CD4-positive, alpha-beta T cell (primary cell): ENCODE measurements at places on chromosomes 7 and 10.

DNA sequence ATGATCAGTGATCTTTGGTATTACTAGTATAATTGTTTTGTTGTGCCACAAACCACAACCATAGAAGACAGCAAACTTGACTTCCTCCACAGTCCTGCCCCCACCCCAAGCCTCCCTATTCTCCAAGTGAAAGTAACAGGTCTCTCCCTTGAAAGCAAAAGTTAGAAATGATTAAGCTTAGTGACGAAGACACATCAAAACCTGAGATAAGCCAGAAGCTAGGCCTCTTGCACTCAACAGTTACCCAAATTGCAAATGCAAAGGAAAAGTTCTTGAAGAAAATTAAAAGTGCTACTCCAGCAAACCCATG, 7.5 kb downstream of the SAR1A start:
- no peak for DNase-seq

DNA sequence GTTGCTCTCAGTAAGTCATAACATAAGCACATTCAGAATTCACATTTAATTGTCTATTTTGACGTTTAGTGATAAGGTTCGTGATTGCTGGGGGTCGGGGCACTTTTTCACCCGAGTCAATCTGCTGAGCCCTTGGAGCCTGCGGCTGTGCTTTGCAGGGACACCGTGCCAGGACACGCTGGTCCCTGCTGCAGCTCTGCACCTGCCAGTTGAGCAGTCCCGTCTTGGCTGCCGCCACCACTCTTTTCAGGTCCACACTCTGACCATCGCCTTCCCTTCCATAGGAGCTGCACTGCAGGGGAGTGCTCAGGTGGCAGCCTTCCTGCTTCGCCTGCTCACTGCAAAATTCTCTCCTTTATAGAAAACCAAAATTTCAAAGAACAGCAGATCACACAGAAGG, 36.4 kb downstream of the CUL1 start:
- DNase-seq, result no peak

GRCh38 chr10:47423476-47423875, 39.4 kb upstream of the ZNF488 start:
- DNase-seq, result no peak

DNA sequence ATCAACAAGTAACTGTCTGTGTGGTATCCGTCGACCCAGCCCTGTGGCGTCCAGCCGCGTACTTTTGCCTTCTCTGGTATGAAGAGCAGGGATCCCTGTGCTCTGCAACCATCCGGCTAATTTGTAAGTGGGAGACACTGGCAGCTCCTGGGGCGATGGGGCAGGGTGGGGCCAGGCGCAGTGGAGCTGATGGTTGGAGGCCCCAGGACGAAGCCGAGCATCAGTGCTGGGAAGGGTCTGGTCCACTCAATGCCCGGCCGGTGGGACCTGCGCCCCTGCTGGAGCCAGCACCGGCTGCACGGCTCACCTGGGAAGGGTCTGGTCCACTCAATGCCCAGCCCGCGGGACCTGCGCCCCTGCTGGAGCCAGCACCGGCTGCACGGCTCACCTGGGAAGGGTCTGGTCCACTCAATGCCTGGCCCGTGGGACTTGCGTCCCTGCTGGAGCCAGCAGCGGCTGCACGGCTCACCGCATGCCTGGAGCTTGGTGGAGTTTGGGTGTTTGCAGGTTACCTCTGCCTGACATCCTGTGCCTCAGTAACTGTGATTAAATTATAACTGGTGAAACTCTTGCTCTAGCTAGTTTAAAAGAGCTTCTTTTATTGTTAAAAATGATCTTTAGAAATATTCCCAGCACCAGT, 96.1 kb downstream of the NKX6-2 start:
- DNase-seq, result no peak

DNA sequence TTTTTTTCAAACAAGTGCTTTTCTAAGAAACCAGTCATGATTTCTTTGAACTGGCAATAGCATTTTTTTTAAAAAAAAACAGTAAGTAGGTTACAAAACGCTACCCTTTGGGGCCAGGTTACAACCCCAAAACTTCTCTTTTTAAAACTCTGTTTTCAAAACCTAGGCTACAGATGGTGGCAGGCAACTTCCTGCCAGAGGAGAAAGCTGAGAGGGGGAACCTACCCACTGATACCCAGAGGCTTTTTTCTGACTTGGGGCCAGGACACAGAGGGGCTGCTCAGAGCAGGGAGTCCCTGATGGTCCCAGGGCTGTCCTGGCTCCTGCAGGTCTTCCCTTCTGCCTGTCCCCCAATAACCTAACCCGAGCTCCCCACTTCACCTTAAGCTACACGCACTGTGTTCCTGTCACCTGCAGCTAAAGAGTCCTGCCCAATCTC, 6.9 kb downstream of the STN1 start:
- peak; percentile 27 for DNase-seq

GRCh38 chr7:45596665-45597095, 22.5 kb downstream of the ADCY1 start:
- DNase-seq, result no peak

GRCh38 chr7:41816111-41816510, 113.2 kb upstream of the INHBA start:
- DNase-seq, result no peak

GRCh38 chr7:66227808-66228207, 22.7 kb downstream of the TPST1 start:
- DNase-seq, result no peak

GRCh38 chr7:37028909-37029440, 304.7 kb upstream of the AOAH start:
- no peak for DNase-seq

DNA sequence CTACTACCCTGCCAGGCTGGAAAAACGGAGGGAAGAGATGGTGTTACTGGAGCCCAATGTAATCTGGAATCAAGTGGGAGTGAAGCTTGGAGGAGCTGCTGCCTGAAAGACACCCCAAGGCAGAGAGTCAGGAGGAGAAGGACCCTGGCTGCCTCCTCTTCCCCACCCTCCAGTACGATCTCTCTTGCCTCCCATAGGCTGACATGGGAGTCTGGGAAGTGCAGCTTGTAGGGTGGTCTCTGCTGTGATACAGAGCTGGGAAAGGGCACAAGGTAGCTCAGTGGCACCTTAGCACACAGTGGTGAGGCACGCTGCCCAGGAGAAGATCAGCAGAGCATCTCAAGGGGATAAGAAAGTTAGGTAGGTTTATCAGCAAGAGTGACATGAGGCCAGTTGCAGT, 35.9 kb downstream of the EMX2 start:
- DNase-seq, result no peak

DNA sequence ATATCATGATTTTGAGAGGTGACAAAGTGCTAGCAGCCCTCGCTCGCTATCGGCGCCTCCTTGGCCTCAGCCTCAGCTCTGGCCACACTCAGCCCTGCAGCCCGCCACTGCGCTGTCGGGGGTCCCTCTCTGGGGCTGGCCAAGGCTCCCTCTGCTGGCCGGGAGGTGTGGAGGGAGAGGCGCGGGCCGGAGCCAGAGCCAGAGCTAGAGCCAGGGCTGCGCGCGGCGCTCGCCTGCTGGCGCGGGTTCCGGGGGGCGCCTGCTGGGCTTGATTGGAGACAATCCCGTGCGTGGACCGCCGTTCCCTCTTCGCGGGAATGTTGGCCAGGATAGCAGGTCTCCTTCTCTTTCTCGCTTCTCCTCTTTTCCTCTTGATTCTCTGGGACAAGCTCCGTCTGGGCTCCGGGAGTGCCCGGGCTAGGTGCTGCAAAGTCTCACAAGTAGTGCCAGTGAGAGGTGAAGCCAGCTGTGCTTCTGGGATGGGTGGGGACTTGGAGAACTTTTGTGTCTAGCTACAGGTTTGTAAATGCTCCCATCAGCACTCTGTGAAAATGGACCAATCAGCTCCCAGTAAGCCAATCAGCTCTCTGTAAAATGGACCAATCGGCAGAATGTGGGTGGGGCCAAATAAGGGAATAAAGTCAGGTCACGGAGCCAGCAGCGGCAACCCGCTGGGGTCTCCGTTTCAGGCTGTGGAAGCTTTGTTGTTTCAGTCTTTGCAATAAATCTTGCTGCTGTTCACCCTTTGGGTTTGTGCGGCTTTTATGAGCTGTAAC, 43.4 kb upstream of the ELMO1 start:
- no peak for DNase-seq

DNA sequence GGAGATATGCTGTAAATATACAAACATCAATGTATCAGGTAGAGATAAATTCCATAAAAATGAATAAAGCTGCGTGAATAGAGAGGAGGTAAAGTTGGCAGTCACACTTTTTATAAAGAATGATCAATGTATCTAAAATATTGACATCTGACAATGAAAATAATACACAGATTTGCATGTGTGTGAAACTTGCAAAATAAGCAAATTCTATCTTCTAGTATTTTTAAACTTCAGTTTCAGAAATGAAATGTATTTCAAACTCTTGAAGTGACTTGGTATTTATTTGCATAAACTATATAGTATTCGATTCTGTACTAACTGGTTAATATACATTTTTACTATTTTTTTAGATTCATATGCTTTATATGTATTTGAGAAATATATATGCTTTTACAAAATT, 986.6 kb downstream of the CNTNAP2 start:
- DNase-seq, result no peak

DNA sequence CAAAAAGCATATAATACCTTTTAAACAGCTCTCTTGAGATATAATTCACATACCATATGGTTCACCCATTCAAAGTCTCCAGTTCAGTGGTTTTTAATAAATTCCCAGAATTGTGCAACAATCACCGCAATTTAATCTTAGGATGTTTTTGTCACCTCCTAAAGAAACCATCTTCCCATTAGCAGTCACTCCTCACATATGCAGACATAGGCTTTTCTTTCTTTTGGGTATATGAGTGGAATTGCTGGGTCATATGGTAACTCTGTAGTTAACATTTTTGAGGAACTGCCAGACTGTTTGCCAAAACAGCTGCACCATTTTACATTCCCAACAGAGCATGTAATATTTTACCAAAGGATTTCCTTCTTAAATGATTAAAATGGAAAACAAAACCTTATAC, 57.0 kb downstream of the CC2D2B start:
- DNase-seq, result no peak

DNA sequence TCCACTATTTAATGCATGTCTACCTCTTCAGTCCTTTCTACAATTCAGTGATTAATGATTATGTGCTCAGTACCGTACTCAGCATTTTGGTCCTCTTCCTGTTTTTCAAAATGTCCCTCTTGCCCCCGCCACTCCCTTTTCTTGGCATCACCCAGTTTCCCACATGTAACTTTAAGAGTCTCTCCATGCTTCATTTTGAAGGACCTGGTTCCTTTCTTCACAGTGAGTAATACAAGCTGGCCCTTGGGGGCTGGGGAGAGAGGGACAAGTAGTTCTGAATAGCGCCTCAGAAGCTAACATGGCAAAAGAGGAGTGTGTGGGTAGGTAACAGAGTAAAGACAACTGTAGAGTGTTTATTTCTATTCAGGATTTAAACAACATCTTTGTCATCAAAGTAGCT, 34.6 kb upstream of the SLIT1 start:
- no peak for DNase-seq

DNA sequence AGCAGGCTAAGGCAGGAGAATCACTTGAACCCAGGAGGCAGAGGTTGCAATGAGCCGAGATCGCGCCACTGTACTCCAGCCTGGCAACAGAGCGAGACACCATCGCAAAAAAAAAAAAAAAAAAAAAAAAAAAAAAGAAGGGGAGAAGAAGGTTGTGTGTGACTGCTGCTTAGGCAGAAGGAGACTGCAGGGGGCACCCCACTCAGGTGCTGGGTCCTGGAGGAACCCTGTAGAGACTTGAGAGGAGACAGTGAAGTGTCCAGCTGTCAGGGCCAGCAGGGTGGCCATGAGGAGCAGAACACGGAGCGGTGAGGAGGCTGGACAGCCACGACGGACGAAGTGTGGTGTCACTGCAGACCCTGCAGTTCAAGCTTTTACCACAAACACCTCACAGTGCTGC, 99.0 kb upstream of the NMT2 start:
- DNase-seq, result no peak

- no peak for DNase-seq
Measured at GRCh38 chr7:106618480-106618879, 42.5 kb downstream of the CCDC71L start.

DNA sequence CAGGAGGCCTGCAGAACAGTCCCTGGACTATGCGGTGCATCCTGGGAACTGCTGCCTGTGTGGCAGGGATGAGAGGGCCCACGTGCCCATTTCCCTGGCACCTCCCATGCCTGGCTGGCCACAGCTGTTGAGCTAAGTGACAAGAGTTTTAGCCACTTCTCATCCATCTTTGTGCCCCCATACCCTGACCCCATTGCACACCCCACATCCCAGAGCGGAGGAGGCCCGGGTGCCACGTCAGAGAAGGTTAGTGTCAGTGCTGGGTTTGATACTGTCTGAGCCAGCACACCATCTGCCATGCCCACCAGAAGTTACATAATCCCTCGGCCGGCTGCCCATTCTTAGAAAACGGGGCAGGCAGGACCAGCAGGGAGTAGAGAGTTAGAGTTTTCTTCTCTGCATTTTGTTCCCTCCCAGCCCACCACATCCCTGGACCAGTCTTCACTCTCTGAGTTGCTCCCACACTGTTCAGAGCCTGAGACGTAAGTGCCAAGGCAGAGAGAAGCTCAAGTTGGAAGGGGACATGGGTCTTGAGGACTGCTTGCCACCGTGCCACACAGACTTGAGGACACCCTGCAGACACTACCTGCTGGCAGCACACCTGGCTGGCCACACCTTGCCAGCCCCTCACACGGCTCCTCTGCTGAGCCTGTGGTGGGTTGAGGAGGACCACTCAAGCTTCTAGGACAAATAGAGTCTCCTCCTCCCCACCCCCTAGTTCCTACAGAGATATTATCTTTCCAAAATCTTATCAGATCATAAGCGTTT, 13.1 kb downstream of the UNC5B start:
- DNase-seq, result no peak

DNA sequence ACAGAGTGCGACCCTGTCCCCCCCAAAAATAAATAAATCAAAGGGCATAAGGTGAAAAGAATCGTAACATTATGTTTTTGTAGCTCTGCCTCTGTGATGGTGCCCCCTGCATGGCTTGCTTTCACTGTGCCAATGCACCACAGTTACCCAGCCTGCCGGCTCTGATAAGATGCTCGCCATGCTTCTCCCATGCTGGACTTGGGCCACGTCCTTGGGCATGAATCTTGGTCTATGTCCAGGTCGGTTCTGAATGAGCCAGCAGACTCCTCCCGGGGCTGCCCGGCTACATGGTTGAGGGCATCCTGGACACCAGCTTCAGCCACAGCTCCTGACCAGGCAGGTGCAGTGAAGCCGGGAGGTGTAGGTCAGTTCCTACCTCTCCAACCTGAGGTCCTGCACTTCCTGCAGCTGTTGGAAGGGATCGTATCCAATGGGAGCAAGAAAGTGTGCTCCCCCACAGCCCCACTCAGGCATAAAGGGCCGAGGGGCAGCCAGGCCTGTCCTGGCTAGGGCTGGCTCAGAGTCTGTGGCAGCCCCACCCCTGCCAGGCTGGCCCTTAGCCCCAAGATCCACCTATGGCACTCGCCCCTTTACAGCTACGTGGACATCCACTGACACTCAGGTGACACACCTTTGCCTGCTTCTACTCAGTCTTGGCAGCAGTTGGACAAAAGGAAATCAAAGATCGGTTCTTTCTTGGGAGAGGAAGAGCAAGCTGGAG, 34.1 kb downstream of the CHST3 start:
- DNase-seq, result no peak

DNA sequence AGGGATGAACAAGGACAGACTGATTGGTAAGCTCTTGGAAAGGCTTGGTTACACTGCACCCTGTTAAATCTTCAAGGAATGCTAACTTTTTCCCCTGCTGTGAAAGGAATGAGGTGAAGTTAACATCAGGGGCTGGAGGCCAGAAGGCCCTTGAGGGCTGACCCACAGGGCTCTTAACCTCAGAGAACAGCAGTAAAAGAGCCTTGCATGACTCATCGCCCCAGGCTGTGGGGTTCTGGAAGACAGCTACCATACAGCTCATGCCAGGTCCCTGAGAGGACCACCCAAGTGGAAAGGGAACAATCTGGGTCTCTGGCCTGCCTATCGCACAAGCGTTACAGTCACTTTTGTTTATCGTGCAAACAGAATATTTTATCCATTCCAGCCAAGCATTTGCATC, 54.4 kb downstream of the CYP2C9 start:
- no peak for DNase-seq
